Common myeloid progenitor, CD34-positive (primary cell): ENCODE measurements at places on chromosomes 6 and 20.

DNA sequence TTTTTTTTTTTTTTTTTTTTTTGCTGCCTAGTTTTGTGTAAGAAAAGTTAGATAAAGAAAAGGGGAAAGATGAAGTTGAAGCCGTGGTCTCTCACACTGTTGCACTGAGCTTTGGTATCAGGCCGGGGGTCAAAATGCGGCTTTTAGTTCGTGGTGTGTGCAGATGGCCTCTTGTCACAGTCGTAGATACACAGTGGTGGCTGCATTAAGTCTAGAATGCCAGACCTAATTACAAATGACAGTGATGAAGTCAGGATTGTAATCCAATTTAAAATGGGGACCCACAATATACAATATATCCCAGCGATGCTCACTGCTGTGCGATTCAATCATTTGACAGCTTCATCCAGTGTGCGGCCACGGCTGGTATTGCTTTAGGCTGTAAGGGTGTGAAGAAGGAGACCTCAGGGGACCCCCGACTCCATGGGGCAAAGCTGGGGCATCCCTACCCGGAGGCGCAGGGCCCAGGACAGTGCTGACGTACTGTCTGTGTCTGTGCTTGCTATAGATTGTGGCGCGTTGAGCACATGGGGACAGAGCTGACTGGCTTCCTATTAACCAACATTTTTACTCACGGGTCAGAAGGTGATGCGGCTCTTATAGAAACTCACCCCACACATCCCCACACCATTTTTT, 210.0 kb upstream of the SOX4 start:
- no peak for DNase-seq

GRCh38 chr6:137224799-137225198, 5.6 kb upstream of the IFNGR1 start:
- peak; percentile 79 for DNase-seq

GRCh38 chr20:62815066-62815991, 1.5 kb upstream of the COL9A3 start:
- DNase-seq, result no peak

DNA sequence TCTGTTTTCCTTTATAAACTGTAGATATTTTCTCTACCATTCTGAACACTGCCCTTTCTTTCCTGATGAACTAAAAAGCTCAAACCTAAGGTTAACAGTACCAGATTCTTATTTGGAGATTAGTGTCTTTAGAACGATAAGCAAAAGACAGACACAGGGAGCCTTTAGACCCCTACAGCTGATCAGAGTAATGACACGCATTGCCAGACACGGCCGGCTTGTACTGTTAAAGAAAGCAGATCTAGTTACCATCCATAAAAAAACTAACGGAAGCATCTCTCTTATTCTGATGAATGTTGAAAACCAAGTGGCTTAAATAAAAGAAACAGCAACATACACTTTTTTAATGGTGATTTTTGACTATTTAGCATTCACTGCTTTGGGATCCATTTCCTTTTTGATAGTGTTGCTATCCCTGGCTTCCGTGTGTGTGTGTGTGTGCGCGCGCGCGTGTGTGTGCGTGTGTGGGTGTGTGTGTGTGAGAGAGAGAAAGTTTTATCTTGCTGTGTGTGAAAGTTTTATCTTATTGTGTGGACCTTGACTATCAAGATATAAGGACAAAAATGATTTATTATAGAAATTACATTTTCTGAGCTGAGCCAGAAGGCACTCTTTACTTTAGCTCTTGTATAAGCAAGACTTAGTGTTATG, 95.6 kb upstream of the SLC35B3 start:
- no peak for DNase-seq

GRCh38 chr6:47473791-47474346, 3.7 kb upstream of the CD2AP start:
- DNase-seq, result no peak

DNA sequence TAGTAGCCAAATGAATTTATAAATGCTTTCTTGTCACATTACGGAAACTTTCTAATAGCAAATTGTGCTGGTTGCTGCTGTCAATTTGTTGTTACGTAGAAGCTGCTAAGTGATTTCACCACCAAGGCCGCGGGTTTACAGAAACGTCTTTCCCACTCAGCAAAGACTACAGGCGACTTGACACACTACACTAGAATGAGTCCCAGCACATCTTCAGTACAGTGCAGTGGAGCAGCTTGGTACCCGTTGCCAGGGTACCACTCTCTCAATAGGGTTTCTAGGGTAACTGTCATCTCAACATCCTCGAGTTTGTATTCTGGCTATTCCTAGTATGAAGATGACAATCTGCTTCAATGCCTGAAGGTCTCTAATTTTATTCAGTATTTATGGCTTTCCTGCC, 22.7 kb upstream of the ZDHHC14 start:
- DNase-seq, result no peak

DNA sequence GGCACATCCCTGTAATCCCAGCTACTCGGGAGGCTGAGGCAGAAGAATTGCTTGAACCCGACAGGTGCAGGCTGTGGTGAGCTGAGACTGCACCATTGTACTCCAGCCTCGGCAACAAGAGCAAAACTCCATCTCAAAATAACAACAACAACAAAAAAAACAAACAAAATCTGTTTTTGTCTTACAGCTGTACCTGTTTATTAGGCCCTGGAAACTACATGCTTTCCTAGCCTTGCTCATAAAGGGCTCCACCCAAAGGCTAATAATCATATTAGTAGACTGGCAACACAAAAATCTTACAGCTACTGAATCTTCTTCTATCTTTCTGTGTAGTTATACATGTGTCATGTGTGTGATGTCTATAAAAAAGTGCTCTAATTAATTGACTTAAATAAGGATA, 503.9 kb upstream of the EYS start:
- no peak for DNase-seq

GRCh38 chr6:138716971-138717665, 56.5 kb upstream of the CCDC28A start:
- DNase-seq, result no peak

- DNase-seq, result no peak
Measured at GRCh38 chr6:133778414-133779130, 110.3 kb upstream of the TCF21 start.

DNA sequence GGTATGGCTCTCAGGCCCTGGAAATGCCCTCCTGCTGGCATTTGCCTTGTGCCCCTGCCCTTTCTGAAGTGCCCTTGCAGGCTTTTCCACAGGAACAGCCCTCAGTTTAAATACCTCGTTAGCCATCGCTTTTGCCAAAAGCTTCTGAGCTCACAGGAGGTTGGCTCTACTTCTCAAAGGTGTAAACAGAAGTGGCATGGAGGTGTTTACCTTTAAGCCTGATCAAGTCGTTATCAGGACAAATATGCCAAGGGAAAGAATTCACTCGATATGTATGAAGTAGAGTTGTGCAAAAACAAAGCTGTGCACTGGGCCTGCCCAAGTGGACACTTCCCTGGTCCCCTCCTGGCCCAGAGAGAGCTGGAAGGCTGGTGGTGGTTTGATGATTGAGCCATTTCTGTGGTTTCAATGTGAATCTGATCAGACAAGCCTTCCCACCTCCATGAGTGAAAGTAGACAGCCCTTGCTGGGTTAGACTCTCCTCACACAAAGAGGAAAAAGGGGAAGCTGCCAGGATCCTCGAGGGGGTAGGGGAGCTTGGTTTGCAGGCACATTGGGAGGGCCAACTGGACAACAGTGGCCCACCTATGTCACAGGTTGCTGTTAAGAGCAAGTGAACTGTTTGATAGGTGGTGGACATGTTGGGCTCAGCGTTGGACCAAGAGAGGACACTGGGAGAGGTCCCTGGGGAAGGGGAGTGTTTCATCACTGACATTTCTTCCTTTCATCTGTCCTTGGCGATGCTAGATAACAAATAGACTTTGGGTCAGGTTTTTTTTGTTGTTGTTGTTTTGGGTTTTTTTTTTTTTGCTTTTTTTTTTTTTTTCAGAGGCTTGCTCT, 98.7 kb downstream of the ZDHHC14 start:
- no peak for DNase-seq

DNA sequence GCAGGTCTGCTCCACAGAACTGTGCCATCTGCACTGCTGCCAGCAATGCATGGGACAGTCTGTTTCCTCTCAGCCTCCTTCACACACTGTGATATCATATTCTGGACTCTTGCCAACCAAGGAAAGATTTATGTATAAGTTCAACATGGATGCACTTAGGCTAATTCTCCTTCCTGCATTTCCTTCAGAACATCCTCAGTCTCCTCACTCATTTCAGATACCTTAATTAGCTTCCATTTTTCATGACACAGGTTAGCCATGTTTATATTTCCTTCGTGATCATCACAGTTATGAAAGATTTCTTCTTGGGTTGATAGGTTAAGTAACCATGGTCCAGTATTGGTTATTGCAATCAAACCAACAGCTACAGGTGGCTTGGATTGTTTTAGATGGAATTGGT, 46.4 kb upstream of the DDR1 start:
- DNase-seq, result no peak

- no peak for DNase-seq
Measured at GRCh38 chr20:6702144-6702543, 65.3 kb upstream of the BMP2 start.

GRCh38 chr6:43575105-43575771, 600 bp downstream of the XPO5 start:
- DNase-seq, result peak; percentile 18

DNA sequence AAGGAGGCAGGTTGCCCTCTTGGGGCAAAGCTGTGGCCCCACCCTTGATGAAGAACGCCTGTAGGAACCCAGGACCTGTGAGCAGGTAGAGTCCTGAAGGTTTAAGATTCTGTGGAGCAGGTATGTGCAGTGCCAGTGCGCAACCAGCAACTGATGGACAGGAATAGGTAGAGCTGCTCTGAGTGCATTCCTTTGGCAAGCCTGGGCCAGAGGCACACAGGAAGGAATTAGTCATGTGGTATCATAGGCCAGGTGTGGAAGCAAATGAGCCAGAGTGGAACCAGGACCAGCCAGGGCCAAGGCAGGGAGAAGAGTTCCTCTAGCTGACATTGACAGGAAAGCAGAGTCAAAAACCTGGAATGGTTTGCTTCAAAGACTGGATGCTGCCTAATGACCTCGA, 1.4 kb upstream of the KHDC1 start:
- no peak for DNase-seq

GRCh38 chr6:64010010-64010409, 374.4 kb downstream of the PHF3 start:
- DNase-seq, result no peak

DNA sequence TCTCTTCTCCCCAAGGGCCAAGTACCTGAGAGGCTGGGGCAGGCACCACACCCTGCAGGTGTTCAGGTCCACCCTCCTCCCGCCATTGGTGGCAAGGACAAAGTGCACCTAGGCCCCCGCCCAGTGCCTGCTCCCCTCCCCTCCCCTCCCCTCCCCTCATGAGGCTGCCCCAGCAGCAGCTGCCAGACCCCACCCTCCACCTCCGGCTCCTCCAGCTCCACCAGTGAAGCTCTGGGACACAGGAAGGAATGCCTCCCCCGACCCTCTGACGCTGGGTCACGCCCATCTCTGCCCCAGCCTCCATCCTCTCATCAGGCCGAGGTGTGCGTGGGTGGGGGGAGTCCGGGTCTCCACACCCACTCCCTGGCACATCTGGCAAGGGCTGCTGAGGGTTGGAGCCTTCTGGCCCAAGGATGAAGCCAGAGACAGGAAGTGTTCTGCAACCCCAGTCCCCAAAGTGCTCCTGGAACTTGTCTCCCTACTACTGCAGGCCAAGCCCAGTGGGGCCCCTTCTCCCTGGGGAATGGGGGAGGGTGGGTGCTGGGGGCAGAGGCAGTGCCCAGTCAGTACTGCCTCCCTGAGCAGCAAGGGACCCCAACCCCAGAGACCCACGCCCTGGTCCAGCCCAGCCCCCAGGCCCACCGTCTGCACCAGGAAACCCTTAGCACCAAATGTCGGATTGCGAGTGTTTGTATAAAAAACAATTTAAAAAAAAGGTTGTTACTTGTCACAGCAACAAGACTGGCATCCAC, 1.6 kb upstream of the UCKL1 start:
- no peak for DNase-seq

GRCh38 chr6:164079275-164079600, 664.7 kb downstream of the QKI start:
- no peak for DNase-seq

DNA sequence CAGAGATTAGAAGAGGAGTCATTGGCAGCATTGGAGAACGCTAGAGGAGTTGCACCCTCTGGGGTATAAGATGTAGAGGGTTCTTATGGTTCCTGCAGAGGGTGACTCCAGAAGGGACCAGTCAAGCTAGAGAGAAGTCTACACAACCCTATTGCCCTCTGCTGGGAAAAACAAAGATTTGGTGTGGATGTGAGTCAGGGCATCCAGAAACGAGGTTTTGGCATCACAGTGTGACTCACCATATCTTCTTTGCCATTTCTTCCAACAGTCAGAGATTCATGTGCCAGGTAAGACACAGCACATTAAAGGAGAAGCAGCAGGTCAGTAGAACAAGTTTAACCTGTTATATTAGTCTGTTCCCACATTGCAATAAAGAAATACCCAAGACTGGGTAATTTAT, 598.8 kb downstream of the MAFB start:
- no peak for DNase-seq

DNA sequence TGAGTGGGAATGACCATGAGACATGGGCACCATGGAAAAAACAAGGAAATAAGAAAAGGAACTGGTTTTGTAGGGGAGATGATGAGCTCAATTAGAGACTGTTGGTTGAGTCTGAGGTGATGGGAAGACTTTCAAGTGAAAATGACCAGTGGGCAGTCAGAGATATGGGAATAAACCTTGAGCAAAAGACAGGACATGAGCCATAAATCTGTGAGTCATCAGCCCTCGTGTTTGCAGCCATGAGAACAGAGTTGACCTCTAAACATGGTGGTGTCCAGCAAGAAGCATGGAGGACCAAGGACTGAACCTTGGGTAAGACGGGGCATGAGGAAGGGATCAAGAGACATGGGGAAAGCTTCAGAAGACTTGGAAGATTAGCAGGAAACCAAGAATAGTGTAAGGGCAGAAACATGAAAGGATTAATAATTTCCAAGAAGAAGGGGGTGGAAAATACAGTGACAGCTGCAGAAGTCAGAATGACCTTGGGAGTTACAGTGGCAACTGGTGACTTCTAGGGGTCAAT, 280.6 kb upstream of the PRDM1 start:
- DNase-seq, result no peak

- no peak for DNase-seq
Measured at GRCh38 chr6:134468633-134469032, 150.7 kb upstream of the SGK1 start.

GRCh38 chr6:56364827-56365339, 117.5 kb upstream of the COL21A1 start:
- no peak for DNase-seq

GRCh38 chr20:62104791-62105345, 17.4 kb upstream of the LSM14B start:
- no peak for DNase-seq

GRCh38 chr6:144259986-144260385, 25.1 kb upstream of the UTRN start:
- no peak for DNase-seq

GRCh38 chr20:51492167-51493092, 50.1 kb downstream of the NFATC2 start:
- peak; percentile 82 for DNase-seq
